NCI-H345 (cell line): ENCODE measurements at places on chromosomes 16 and 17.

- no peak for DNase-seq
These were observed 6.2 kb downstream of the MYOCD start for GRCh38 chr17:12671906-12672305.

DNA sequence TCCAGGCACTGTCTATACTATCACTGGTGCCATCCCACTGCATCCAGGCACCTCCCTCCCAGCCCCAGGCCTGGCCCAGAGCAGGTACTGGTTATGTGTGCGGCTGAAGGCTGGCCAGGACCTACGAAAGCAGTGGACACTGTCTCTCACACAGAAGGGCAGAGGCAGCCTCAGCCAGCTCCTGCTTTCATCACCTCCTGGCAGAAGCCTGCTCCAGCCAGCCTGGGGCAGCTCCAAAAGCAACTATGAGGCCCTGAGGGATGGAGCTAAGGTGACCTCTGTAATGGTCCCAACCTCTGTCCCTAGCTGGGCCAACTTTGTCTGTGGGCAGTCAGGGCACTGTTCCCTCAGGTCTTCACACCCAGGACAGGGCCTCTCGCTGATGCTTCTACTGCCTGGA, 18.8 kb downstream of the HSD11B2 start:
- no peak for DNase-seq

- no peak for DNase-seq
These were observed 41.3 kb upstream of the BCAR1 start for GRCh38 chr16:75292691-75293090.

GRCh38 chr16:10870137-10870776, 6.7 kb upstream of the CIITA start:
- DNase-seq, result no peak

- DNase-seq, result no peak
These were observed 80.8 kb downstream of the SPECC1 start for GRCh38 chr17:20089756-20090547.

GRCh38 chr16:54051821-54052220, 234.8 kb downstream of the IRX3 start:
- no peak for DNase-seq

DNA sequence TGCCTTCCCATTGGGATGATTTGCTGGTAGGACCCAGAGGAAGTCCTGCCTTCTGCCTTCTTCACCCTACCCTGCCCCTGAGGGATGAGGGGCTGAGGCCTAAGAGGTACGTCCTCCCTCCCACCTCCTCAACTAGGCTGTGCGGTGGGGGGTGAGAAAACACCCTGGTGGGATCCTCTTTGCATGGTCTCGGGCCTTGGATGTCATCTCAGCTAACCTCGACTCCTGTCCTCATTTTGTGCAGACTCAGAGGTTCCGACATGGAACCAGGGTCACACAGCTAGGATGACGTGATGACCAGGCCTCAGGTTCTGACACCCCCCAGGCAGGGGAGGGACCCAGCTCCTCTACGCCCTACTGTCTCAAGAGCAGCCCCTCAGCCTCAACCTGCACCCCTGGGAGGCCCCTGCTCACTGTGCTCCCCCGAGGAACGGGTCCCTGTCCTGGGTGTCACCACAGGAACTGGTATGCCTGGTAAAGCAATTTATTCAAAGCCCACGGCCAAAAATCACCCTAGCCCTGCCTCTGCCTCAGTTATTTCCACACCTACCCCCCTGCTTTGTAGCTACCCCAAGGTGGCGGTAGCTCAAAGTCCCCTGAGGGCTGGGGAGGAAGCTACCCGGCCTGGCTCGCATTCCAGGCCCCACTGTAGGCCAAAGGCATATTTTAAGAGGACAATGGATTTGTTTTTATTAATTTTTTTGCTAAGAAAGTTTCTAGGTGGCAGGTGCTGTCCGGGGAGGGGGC, 17.5 kb downstream of the UNC13D start:
- DNase-seq, result no peak

DNA sequence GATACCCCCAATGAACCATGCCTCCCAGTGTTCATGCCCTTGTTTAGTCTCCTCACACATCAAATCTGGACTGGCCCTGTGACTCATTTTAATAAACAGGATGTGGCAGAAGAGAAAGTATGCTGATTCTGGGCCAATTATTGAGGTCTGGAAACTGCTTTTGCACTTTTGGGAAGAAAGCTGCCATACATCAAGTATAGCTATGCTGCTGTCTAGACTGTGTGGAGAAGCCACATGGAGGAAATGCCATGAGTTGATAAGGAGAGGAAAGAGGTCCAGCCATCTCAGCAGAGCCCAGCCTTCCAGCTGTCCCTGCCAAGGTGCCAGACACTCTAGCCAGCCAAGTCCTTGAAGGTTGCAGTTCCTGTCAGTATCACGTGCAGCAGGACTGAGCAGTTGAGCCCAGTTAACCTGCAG, 16.7 kb downstream of the RPRML start:
- DNase-seq, result no peak

GRCh38 chr16:64370112-64370511, 751.8 kb downstream of the CDH11 start:
- no peak for DNase-seq

DNA sequence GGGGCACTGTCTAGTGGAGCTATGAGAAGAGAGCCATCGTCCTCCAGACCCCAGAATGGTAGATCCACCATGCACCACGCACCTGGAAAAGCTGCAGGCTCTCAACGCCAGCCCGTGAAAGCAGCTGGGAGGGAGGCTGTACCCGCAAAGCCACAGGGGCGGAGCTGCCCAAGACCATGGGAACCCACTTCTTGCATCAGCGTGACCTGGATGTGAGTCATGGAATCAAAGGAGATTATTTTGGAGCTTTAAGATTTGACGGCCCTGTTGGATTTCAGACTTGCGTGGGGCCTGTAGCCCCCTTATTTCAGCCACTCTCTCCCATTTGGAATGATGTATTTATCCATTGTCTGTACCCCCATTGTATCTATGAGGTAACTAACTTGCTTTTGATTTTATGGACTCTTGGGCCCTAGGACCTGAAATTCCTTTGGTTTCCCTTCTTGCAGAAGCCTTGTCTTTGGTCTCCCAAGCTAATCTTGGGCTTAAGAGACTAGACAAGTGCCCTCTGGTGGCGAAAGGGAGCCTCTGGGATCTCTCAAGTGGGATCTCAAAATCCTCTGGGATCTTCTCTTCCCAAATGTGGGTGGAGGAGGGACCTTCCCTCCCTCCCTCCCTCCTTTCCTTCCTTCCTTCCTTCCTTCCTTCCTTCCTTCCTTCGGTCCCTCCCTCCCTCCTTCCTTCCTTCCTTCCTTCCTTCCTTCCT, 58.2 kb upstream of the HAPSTR1 start:
- peak; percentile 11 for DNase-seq

DNA sequence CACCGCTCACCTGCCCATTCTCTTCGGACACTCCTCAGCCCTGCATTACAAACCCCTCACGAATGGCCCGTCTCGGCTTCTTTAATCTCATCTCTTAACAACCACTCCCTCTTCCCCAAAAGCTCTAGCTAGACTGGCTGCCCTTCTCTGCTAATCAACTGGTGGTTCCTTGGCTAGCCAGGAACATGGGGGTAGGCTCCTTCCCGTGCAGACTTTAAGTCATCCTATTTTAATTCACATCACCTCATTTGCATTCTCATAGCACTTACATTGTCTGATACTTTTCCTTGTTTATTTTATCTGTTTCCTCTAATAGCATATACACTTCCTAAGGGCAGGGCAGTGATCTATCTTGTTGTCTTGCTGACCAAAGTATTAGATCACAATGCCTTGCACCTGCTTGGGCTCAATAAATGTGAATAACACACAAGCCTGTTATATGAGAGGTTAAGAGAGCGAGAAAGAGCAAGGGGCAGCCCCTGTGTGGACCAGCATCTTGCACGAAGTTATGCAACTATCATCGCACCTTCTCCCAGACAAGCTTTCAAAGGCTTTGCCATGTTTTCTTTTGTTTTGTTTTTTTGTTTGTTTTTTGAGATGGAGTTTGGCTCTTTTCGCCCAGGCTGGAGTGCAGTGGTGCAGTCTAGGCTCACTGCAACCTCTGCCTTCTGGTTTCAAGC, 9.8 kb downstream of the TP53 start:
- DNase-seq, result no peak

DNA sequence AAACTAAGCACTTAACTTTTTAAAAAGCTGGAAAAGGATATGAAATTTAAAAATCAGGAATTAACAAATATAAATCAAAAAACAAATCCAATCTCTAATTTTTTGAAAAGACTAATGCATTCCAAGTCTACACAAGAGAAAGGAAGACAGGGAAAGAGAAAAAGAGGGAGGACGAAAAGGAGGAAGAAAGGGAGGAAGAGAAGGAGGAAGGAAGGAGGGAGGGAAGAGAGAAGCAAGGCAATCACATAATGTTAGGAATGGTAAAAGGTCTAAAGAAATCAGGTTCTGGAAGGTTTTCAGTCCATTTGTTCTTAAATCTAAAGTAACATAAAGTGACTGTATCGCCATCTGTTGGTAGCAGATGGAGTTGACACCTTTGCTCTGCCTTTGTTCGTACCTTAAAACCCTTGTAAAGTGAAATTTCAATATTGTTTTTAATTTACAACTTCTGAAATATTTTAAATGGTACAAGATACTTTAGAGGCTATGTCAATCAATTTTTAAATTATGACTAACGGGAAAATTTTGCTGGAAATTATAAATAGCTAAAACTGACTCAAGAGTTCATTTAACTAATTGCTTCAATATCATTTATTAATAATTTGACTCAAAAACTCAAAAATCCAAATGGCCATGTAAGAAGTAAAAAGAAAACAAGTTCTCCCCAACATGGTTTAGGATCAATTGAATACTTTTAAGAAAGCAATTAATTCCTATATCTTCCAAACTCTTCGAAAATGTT, 20.4 kb upstream of the CDYL2 start:
- peak; percentile 14 for DNase-seq

DNA sequence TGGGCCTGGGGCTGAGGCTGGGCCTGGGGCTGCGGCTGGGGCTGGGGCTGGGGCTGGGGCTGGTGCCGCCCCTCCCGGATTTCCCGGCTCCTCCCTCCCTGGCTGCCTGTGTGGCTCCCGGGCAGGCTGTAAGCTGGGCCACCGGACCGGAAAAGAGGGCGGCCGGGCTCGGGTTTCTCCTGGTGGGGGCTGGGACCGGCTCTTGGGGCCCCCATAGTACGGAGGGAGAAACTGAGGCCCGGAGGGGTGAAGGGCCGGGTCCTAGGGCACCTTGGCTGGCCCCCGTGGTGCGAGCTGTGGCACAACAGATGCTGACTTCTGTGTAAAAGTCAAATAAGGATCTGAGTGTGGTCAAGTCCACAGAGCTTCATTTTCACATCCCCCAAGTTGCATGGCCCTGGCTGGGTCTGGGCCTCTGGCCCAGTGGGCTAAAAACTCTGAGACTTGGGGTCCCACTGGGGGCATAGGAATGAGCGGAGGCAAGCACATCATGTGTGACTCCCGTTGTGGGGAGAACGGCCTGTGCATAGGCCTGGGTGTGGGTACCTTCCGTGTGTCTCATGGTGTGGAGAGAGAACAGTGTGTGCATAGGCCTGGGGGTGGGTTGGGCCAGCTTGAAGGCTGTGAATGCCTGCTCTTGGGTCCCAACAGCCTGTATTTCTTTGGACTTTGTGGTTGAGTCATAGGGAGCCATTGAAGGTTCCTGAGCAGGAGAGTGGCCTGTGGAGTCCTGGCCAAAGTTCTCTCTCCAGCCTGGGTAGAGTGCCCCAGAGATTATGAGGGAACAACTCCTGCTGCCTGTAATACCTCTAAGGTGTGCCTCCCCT, 123.9 kb upstream of the CIBAR2 start:
- DNase-seq, result no peak

GRCh38 chr16:50301626-50302471, 35.5 kb downstream of the ADCY7 start:
- DNase-seq, result no peak

DNA sequence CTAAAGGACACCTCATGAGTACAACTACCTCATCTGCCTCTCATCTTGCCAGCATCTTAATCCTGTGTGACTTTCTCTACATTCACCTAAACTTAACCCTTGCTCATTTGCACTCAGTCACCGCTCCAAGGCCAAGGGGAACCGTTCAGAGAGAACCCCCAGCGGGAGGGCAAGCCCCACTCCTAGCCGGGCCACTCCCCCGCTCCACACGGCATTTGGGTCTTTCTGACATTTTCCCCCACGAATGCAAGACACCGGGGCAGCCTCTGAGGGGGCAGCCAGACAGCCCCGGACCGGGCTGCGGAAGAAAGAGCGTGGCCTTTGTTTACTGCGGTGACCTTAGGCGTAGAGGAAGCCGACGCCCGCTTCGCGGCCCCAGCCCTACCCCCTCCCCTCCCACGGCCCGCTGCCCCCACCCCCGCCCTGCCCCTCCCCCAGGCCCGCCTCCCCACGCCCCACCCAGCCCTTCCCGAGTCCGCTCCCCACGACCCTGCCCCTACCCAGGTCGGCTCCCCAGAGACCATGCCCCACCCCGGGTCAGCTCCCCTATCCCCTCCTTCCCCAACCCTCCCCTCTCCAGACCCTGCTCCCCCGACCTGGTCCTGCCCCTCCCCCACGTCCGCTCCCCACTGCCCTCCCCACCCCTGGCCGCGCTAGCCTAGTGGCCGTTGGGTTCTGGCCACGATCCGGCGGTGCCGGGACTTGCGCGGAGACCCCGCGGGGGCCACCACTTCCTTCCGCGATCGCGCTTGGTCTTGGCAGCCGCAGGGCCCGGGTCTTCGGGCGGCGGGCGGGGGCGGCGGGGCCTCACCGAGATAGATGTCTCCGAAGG, 789 bp downstream of the CSNK1D start:
- DNase-seq, result peak; percentile 51

DNA sequence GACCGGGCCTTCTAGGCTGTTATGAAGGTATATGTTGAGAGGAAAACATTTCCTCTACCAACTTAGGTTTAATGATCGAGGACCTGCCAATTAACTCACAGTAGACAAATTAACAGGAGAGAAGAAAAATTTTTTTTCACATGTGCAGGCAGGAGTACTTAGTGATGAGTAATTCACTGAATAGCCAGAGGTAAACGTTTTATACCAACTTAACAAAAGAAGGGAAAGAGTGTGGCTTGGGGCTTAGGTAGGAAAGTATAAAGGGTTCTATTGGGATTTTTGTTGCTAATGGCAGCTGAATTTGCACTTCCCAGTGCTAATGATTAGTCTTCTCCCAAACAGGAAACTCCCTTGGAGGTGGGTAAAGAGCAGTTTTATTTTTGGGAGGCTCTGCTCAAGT, 121.6 kb upstream of the HS3ST4 start:
- DNase-seq, result no peak

- no peak for DNase-seq
These were observed 618 bp downstream of the GGA3 start for GRCh38 chr17:75260641-75261335.

GRCh38 chr16:5321930-5322329, 224.3 kb upstream of the EEF2KMT start:
- no peak for DNase-seq
